NCI-H2171 treated with DMSO at 0.1 percent for 48 hours (cell line): ENCODE measurements at places on chromosomes 11 and 22.

- DNase-seq, result no peak
These were observed 202.9 kb downstream of the GRIK4 start for GRCh38 chr11:120714438-120714837.

DNA sequence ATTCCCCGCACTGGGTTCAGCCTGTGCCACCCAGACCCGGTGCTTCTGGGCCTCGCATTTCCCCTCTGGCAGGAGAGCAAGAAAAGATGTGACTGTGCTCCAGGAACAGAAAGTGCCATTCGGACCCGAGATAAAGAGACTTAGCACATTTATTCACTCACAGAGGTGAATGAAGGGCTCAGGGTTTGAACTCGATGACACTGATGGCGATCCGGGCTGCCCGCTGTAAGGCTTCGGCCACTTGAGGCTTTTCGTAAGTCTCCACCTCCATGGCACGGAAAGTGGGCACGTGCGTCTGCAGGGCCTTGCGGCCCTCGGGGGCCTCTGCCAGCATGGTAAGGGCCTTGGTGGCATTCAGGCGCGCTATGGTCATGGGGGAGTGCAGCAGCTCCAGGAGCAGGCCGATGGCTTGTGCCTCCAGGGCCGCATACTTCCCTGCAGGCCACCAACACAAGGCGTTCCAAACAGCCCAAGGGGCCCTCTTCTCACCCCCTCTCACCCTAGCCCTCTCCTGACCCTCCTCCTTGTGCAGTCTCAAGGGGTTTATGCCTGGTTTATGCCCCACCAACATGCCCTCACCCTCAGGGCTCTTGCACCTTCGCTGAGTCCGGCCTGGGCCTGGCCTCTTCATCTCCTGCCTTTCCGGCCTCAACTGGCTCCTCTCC lies 10.9 kb upstream of the GNAZ start:
- DNase-seq, result no peak

DNA sequence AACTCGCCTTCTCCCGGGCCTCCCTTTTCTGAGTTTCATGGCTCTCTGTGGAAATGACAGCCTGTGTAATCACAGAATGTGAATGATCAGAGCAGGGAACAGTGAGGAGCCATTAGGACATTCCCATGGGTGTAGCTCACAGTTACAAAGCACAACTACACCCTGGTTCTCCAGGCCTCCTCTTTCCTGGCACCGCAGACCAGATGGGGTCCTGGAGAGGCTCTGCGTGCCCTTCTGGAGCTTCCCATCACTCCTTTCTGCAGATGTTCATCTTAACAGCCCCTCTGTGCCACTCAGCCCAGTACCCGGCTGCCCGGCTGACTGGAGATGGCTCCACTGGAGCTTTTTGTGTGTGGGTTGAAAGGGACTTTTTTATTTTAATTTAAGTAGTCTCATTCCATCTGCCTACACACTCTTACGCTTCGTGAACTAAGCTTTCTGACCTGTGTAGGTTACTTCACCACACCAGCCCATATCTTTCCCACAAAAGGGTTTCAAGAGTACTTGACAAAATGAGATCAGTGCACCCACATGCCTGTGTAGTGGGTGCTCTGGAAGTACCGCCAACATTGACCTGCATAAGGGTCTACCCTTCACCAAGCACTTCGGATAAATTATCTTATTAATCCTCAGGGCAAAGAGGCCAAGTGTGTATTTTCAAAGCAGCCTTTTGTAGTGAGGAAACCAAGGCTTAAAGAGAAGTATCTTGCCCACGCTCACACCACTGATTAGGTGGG lies 29.8 kb downstream of the SREBF2 start:
- DNase-seq, result peak; percentile 85

DNA sequence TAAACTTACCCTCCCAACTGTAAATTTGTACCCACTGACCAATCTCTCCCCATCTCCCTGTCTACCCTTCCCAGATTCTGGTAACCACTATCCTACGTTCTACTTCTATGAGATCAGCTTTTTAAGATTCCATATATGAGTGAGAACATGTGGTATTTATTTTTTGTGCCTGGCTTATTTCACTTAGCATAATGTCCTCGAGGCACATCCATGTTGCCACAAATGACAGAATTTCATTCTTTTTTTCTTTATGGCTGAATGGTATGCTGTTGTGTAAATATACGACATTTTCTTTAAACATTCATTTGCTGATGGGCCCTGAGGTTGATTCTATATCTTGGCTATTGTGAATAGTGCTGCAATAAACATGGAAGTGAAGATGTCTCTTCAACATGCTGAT lies 74.7 kb upstream of the RRM1 start:
- no peak for DNase-seq

GRCh38 chr22:49192180-49192856 lies 635.4 kb downstream of the BRD1 start:
- peak; percentile 91 for DNase-seq

DNA sequence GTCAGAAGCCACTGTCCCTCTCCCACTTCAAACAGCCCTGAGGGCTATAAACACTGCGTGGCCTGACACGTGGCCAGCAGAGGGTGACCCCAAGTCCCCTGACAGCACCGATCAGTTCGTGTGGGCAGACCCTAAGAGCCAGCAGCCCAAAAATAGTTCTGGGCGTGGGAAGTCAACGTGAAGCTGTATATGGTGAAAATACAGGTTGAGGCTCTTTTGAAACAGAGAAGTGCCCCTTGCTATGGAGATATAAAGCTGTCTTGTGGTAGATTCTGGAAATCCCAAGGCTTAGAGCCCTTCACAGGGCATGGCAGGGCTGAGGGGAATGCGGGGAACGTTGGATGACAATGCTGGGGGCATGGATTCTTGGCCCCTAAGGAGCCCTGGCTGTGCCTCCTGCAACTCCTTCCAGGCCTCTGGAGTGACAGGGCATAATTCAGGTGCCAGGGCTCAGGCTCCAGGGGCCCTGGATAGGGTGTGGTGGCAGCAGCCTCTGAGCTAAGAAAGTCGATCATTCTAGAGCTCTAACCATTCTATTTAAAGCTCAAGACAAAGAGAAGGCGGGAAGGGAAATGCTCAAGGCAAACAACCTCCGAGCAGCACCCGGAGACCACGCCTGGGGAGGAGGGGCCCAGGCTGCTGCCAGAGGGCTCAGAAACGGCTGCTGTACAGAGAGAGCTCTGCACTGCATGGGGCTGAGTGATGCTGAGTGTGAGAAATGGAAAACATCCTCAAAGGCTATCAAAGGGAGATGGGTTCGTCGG lies 60.4 kb upstream of the CD5 start:
- DNase-seq, result peak; percentile 85

- DNase-seq, result peak; percentile 26
These were observed 70.5 kb downstream of the RPUSD4 start for GRCh38 chr11:126140926-126141280.

DNA sequence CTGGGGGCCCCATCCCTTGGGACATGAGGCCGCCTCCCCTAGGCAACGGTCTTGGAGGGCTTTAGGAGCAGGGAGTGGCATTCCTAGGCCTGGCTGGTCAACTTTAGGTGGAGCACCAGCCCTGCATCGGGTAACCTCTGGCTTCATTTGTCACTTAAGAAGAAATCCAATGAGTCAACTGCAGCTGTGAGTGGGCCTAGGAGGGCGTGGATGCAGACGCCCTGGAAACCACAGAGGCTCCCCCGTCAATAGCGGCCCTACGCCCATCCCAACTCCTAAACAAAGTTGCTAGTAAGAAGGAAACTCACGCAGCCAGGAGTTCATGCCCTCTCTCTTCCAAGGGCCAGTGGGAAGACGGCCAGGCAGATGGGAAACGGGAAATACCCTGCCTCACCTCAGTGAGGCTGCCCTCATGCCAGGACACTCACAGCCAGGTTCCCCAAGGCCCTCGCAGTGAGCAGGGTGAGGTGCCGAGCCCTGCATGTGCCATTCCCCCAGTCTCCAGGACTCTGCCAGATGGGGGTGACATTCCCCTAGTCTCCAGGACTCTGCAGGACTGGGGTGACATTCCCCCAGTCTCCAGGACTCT lies 20.8 kb downstream of the BID start:
- DNase-seq, result no peak

DNA sequence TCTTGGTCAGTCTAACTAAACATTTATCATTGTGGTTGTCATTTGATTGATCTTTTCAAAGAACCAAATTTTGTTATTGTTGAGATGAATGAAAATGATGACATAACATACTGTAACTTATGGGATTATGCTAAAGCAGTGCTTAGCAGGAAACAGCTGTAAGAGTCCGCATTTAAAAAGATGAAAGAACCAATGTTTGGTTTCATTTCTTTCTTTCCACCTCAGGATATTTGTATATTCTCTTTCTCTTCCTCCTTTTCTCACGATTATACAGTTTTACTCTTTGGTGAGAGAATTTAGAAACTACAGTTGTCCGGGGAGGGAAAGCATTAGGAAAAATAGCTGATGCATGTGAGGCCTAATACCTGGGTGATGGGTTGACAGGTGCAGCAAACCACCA lies 23.1 kb downstream of the PIH1D2 start:
- no peak for DNase-seq

- DNase-seq, result no peak
These were observed 38.0 kb upstream of the AMOTL1 start for GRCh38 chr11:94730153-94730552.

GRCh38 chr11:13260201-13260962 lies 17.2 kb upstream of the BMAL1 start:
- DNase-seq, result no peak

DNA sequence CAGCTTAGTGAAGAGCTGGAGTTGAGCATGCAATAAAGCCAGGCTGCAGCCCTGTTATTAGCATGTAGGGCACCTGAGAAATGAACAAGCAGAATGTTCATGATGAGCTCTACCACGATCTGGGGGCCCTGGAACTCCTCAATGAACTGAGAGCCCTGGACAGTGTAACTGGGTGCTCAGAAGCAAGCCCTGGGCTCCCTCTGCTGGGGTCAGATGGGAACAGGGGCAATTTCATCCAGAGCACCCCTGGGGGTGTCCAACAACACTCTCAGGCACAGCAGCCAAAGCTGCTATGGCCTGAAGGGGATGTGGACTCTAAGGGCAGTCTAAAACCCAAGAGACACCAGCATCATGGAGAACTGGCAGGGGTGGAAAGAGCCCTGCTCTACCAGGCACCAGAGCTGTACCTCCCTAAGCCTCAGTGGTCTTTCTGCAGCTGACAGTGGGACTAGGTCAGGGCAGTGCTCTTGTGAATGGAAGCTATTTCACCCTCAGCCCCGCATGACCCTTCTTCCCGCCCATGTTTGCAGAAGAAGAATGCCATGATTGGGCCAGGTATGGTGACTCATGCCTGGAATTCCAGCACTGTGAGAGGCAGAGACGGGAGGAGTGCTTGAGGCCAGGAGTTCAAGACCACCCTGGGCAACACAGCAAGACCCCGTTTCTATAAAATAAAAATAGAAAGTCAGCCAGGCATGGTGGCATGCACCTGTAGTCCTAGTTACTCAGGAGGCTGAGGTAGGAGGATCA lies 28.9 kb downstream of the THOC5 start:
- peak; percentile 50 for DNase-seq

DNA sequence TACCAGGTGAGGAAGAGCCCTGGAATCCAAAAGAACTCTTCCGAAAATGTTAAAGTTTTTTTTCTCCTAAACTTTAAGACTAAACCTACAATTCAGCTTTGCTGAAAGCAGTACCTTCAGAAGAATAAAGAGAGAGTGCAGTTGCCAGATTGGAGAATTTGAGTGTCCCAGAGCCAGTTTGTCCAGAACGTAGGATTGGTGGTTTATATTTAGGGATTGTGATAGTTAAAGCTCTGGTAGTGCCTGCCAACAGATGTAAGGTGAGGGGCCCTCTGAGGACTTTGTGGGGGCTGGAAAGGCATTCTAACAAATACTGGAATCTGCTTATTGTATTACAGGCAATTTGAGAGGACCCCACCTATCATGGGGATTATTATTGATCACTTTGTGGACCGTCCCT lies 39.8 kb downstream of the ATG13 start:
- no peak for DNase-seq

DNA sequence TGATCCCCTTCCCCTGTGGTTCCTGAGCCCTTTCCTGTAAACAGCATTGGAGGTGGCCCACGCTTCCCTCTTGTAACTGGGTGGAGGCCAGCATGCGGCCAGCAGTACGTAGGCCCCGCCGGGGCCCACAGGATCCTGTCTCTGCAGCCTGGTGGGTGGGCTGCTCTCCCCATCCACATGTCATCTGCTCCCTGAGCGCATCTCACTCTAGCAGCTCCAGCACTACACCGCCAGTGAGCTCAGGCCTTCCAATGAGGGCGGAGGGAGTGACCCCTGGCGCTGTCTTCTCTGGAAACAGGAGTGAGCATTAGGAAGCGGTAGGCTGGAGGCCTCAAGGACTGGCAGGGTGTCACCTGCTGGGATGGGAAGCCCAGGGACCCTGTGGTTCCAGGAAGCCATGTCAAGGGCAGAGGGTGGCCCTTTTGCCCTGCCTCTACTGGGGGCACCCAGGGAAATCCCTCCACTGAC lies 363.9 kb downstream of the TBC1D22A start:
- DNase-seq, result no peak

GRCh38 chr11:73168925-73169579 lies 26.9 kb upstream of the FCHSD2 start:
- no peak for DNase-seq

- no peak for DNase-seq
These were observed 5.7 kb upstream of the C1QTNF6 start for GRCh38 chr22:37193629-37194191.

DNA sequence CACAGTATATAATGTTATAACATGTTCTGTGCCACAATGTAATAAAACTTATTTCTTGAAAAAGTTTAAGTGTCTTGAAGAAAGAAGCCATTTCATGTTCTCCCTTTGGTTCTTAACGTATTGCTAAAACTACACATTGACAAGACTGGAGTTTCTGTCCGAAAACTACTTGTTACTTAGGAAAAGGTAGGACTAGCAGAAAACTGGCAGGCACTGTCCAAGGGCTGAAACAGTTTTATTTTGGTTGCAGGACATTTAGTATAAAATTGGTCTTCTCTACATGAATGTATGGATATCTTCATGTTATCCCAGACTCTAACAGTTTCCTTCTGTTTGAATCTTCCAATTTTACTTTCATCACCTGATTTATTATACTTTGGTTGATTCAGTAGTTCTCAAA lies 1027.1 kb downstream of the LRRC4C start:
- no peak for DNase-seq

- no peak for DNase-seq
These were observed 14.0 kb downstream of the TRIM29 start for GRCh38 chr11:120123946-120124345.

DNA sequence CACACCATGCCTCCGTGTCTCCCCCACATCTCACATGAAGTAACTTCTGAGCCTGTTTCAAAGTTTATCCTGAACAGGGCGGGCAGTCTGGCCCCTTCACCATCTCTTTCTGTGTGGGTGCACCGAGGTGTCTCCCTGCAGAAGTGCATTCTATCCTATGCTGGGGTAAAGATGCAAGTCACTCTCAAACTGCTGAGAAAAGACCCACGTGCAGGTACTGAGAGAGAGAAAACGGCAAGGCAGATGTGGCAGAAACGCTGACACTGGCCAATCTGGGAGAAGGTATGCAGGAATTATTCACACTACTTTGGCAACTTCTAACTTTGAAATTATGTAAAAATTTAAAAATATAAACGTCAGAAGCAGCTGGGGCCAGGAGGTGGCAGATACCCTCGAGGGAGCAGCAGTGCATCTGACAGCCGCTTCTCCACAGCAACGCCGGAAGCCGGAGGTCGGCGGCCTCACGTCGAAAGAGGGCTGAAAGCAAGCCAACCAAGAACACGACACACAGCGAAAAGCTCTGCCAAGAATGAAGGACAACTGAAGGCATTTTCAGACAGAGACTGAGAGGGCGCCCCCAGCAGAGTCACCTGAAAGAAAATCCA lies 34.2 kb upstream of the MOB2 start:
- no peak for DNase-seq
